ENCODE measurements at places on chromosomes 1 and 21.

DNA sequence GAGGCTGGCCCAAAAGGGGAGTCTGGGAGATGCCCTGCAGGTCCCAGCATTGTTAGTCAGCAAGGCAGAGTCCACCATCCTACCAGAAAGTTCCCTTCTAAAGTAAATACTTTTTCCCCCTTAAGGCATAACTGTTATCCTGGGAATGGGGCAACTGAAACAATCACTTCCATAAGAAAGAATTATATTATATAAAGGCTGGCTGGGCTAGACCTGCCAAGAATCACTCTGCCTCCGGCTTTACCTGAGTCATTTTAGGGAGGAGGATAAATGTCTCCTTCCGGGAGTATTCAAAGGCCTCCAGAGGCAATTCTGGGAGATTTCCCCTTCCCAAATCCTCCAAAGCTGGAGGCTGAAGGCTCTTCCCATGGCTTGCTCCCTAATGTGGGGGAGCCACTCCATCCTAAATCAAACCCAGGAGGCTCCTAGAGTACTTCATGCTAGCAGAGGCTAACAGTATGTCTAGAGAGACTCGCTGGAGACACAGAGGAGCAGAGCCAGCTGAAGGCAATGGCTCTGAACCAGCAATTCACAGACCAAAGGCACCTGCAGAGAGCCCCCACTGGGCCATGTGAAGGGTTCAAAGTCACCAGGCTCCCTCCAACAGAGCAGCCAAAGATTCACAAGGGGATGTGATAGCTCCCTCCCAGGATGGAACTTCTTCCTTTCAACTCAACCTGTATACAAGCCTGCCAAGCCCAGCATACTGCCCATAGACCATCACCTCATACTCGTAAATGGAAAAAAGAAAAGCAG lies 116.0 kb downstream of the ASTN1 start:
- no peak for DNase-seq

- no peak for DNase-seq
These were observed 720 bp downstream of the SUSD4 start for GRCh38 chr1:223363057-223363855.

- no peak for DNase-seq
These were observed 393.7 kb upstream of the ST6GALNAC5 start for GRCh38 chr1:76473591-76473990.

DNA sequence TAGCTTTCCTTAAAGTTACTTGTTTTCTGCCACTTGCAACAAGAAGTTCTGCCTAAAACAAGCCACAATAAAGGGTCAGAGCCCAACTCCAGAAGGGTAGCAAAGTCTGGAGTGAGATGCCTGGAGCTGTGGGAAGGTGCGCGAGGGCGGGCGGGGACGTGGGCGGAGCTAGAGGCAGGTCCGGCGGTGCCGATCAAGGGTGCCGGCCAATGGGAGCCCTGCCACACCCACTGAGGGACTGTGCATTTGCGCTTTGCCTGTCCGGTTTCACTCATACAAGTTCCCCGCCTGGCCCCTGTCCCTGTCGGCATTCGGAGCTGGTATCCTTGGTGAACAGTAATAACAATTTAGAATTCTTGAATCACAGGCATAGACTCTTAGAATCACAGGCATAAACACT lies 732.4 kb downstream of the MATN1 start:
- DNase-seq = no peak

- DNase-seq = no peak
These were observed 53.6 kb upstream of the GPR153 start for GRCh38 chr1:6314503-6314902.

- DNase-seq = no peak
These were observed 9.8 kb downstream of the MTARC1 start for GRCh38 chr1:220796530-220796929.

DNA sequence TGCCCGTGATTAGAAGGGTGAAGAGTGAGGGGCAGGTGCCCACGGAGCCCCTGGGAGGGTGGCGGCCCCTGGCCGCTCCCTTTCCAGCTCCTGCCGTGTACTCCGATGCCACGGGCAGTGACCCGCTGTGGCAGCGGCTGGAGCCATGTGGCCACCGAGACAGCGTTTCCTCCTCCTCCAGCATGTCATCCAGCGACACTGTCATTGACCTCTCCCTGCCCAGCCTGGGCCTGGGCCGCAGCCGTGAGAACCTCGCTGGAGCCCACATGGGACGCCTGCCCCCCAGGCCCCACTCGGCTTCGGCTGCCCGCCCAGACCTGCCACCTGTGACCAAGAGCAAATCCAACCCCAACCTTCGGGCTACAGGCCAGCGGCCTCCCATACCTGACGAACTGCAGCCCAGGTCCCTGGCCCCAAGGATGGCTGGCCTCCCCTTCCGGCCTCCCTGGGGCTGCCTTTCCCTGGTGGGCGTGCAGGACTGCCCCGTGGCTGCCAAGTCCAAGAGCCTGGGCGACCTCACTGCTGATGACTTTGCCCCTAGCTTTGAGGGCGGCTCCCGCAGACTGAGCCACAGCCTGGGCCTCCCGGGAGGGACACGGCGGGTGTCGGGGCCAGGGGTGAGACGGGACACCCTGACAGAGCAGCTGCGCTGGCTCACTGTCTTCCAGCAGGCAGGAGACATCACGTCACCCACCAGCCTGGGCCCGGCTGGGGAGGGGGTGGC lies 22.0 kb downstream of the PANK4 start:
- DNase-seq = no peak

DNA sequence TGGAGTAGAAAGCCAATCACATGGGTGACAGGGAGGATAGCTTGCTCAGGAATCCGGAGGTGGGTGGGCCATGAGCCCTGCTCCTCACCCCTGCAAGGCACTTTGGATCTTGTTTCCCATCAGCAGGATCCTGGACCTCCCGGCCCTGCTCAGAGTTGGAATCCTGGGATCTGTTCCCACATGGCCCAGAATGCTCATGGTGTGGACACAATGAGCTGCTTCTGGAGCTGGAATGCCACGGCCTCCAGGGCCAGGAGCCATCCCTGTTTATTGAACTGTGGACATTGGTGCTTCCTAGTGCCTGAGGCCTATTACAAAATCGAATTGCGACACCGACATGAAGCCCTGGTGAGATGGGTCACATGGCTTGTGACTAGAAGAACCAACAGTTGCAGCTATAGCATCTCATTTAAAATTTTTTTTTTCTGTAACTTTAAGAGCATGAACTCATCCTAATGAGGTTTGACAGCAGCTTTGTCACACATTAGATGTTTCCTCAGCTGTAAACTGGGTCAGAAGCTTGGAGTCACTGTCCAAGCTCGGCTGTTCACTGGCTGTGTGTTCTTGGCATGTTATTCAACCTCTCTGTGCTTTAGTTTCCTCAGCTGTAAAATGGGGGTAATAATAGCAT lies 40.4 kb upstream of the GOLT1A start:
- DNase-seq = no peak

DNA sequence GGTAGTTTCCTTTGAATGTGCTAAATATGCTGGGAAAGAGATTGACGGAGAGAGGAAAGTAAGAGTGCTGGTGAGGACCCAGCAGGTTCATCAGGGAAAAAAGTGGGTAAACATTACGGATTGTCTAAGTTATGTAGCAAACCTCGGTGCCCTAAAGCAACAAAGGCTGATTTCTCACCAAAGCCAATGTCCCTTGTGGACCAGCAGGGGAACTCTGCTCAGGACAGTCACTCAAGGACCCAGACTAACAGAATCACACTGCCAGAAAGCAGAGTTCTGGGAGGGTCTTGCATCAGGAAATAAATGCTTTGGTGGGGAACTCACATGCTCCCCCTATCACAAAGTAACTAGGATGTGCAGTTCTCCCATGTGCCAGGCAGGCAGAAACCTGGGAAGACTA lies 1.7 kb upstream of the IKBKE start:
- no peak for DNase-seq

- no peak for DNase-seq
These were observed 59.5 kb upstream of the KCNA3 start for GRCh38 chr1:110734133-110734680.

DNA sequence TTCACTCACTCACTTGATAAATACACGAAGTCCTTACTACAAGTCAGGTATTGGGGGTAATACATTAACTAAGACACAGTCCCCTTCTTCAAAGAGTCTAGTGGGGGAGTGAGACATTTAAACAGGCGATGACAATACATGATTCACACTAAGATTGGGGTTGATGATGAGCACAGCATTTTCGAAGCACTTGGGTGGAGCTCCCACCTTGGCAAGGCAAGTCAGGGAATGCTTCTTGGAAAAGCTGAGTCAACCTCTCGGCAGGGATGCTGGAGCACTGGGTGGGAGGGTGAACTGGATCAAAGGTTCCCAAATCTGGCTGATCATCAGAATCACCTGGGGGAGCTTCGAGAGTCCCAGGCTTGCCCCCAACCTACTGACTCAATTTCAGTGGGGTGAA lies 57.9 kb upstream of the ENAH start:
- no peak for DNase-seq

GRCh38 chr1:94120991-94121390 lies at the start of gene ABCA4:
Gene ABCA4 (minus strand): TSS chr1:94121148. CDS start chr1:94121045, 103 bp downstream.
- DNase-seq = no peak

DNA sequence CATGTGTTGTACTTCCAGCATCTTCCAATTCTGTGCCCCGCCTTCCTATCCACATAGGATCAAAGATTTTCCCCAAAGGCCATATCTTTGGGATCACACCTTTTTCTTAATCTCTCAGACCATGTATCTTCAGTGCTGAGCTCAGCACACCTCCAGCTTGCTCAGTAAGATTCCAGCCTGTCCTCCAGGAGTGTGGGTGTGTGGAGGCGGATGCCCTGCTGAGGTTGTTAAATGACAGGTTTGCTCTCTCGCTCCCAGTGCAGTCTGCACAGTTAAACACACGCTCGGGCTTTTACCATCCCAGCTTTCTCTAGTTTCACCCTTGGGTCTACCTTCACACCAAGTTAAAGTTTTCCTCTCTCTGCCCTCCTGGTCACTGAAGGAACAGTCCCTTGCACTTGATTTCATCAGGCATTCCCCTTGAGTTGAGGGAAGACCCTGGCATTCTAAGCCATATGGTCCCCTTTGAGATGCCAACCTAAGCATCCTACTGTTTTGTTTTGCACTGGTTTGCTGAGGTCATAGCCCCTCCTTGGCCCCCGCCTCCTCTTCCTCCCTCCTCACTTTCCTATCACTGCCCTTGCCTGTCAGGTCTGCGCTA lies 13.7 kb downstream of the MYOG start:
- no peak for DNase-seq

DNA sequence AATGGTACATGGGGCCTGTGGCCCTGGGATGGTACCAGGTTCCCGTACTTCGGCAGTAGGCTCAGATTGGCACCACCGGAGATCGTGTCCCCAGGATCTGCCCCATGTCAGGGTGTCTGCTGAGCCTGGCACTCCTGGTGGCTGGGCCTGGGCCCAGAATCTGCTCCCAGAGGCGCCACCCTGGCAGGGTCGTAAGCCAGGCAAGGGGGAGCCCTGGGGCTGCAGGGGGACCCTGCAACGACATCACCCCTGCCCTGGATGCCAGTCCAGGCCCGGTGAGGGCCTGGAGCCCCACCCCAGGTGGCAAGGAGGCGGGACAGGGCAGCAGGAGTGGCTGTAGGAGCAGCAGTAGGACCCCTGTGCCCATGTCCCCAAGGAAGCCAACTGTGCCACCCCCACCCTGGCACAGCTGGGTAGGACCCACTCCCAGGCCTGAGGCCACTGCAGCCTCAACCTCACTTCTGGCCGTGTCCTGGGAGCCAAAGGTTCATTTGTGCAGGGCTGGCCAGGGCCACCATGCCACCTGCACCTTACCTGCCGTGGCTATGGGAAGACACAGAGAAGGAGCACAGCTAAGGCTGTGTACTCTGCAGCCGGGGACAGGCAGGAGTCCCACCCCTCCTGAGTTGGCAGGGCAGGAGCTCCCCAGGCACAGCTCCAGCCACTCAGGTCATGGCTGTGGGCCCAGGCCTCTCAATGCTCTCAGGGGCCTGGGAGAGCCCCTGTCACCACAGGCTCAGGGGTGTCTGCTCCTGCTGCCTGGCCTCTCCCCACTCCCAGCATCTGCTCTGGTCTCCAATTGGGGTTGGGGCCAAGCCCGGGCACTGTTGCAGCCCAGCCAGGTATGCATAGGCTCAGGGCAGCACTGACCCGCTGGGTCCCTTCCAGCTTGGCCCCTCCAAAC lies 141.7 kb downstream of the EIF4G3 start:
- no peak for DNase-seq

GRCh38 chr1:87720561-87720960 lies 391.9 kb downstream of the LMO4 start:
- DNase-seq = no peak

GRCh38 chr1:61169045-61169444 lies 86.7 kb downstream of the NFIA start:
- DNase-seq = no peak

DNA sequence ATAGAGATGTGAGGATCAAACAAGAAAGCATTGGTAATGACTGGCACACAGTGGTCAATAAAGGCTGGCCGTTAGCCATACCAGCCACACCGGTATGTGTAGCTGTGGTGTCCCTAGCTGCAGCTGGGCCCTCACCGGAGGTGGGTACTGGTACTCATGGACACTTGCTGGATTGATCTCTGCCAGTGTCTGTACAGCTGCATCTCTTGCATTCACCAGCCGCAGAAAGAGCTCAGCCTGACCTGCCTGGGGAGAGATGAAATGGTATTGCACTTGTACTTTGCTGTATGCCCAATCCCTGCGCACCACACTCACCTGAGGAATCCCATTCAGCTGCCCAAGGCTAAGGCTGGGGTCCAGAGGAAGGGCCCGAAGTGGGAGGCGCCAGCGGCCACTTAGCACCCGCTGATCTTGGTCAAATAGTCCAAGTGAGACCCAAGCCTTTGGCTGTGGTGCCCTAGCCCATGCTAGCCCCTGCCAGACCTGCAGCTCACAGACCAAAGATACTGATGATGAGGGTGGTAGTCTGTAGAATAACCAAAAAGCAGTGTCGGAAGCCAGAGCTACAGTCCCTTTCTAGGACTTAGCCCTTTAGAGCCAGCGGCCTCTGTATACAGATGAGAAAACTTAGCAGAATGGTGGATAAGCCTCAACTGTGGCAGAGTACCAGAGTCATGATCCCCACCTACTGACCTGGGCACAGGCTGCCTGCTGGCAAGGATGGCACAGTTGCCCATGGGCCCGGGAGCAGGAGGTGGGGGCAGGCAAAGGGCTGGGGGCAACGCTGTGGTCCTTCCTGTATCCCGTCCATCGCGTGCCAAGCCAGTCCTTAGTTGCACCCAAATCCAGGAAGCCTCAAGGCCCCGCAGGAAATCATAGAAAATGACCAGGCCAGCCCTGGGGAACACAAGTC lies 3.0 kb downstream of the CCDC17 start:
- no peak for DNase-seq

- DNase-seq = no peak
These were observed 7.8 kb upstream of the OR10T2 start for GRCh38 chr1:158407092-158407491.

GRCh38 chr1:15205586-15206346 lies 41.3 kb upstream of the FHAD1 start:
- no peak for DNase-seq
